SJSA1 (cell line): ENCODE measurements at places on chromosomes 2 and 18.

- DNase-seq: no peak
Measured at GRCh38 chr2:132581591-132581990, 88.4 kb downstream of the LYPD1 start.

GRCh38 chr2:32436150-32436549, 79.3 kb downstream of the BIRC6 start:
- no peak for DNase-seq

- no peak for DNase-seq
Measured at GRCh38 chr2:128416109-128416785, 97.6 kb upstream of the HS6ST1 start.

DNA sequence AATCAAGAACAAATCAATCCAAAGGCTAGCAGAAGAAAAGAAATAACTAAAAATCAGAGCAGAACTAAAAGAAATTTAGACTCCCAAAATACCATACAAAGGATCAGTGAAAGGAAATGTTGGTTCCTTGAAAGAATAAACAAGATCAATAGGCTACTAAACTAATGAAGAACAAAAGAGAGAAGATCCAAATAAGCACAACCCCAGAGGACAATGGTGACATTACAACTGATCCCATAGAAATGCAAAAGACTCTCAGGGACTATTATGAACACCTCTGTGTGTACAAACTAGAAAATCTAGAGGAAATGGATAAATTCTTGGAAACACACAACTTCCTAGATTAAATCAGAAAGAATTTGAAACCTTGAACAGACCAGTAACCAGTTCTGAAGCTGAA, 1186.9 kb downstream of the LRP1B start:
- DNase-seq: no peak

GRCh38 chr18:57816208-57816954, 13.3 kb upstream of the ATP8B1 start:
- no peak for DNase-seq

- DNase-seq: no peak
Measured at GRCh38 chr2:28422908-28423741, 30.5 kb downstream of the FOSL2 start.

GRCh38 chr2:14313341-14313740, 319.2 kb upstream of the LRATD1 start:
- DNase-seq: no peak

- DNase-seq: no peak
Measured at GRCh38 chr18:27582760-27583412, 397.8 kb upstream of the CHST9 start.

GRCh38 chr2:237341872-237342271, 72.1 kb downstream of the COL6A3 start:
- DNase-seq: no peak

DNA sequence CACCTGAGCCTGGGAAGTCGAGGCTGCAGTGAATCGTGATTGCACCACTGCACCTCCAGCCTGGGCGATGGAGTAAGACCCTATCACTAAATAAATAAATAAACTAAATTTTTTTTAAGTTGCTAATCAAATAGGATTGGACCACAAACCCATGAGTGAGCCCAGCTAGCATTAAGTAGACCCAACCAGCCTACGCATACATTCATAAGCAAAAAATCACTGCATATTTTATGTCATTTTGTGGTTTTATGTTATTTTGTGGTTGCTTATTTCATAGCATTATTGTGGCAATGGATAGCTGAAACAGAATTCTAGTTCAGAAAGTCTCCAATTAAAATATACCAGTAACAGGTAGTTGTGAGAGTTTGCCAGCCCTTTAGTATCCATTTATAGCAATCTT, 29.1 kb upstream of the ZC3H15 start:
- DNase-seq: no peak

- no peak for DNase-seq
Measured at GRCh38 chr18:69397096-69397495, 3.6 kb upstream of the DOK6 start.

DNA sequence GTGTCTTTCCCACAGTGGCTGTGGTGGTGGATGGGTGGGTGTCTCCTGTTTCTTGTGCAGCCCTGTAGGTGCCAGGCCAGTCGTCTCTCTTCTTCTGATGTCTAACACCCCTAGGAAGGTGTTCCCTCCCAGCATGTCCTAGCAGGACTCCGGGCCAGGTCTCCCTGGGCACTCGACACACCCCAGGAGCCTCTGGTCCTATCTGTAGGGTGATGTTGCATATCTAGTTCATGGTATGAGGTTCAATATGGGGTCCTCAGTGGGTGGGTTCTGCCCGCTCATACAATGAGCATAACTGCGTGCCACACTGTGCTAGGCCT, 14.4 kb downstream of the NGEF start:
- peak; percentile 26 for DNase-seq
